Heart left ventricle (tissue), 16 donors: ENCODE measurements at places on chromosomes 6 and 20. TPM values are rescaled to one million over a fixed set of nuclear protein-coding genes. Genes with fewer than 3 reads are reported as not detected.

DNA sequence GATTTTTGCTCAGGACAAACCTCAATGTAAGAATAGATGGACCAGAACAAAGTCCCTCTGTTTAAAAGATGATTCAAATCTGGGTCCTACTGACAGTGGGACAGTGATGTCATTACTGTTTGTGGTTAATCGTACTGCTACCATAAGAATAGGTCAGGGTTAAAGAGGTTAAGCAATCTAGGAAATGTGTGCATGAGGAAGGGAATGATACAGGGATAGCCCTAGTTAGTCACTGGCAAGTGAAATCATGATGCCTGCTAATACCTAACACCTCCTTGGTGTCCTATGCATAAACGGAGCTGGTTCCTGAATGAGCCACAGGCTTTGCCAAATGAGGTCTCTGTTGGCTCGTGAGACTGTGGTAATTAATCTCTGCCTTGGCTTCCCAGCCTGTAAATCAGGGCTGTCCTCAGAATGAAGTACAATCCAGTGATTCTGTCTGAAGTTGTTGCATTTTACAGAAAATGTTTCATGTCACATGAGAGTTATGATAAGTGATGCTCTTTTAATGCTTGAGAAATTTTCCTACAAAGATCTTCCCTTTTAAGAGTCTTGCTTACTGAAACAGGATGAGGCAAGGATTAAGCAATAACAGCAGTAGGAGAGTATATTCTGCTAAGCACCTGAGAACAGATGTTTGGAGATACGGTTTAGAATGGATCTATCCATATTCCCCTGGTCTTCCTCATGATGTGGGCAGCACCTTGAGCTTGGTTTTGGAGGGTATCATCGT is 3.8 kb downstream of the MEP1A start:
- DNase-seq = no peak

DNA sequence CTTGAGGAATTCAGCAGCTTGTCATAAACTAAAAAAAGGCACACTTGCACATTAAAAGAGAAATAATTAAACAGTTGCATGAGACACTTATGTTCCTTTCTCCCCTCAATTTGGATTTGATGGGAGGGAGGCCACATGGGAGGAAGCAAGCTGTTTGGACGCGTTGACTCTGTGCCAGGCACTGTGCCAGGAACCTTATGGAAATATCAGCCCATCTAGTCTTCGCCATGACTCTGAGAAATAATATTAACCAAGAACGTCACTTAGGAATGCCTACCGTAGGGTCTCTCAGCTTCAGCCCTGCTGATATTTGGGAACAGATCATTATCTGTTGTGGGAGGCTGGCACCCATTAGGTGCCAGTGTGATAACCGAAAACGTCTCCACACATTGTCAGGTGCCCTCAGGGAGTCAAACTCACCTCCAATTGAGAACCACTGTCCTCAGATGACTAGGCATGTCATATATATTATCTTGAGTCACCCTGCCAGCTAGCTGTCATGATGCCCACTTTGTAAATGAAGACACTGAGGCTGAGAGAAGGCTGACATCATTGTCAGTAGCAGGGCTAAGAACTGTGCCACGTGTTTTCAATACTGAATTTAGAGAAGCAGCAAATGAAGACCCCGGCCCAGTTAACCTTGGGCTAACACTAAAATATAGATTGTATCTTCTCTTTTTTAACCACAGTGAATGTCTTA is 36.1 kb downstream of the EYA2 start:
- no peak for DNase-seq

The SIRPD gene
- not detected for total RNA-seq

DNA sequence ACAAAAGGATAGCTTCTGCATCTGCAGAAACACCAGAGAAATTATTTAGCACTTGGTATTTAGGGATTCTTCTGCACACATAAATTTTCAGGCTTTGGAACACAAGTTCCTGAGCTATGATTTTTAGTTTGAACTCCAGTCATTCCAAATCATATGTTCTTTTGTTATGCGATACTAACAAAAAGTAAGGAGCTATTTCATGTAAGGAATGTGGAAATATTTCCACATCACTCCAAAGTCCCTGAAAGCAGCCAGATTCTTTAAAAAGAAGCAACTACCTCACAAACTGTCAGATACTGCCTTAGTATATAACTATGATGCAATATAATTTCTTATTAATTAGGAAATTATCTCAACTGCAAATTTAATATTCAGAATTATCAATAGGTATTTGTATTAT is 106.9 kb downstream of the RNGTT start:
- DNase-seq = no peak

- no peak for DNase-seq
Observed at GRCh38 chr6:96899451-96899998, 1.8 kb upstream of the NDUFAF4 start.
